Nephron progenitor cell (in vitro differentiated cells): ENCODE measurements at places on chromosomes 5 and 9.

- H3K4me1 ChIP-seq, result peaks cover 14% of the 10 kb centered on the region
- H3K27ac ChIP-seq, result peak overlapping the region; percentile 57
- peak overlapping the region; percentile 89 for H3K4me3 ChIP-seq
- no peaks in the 10 kb centered on the region for H3K36me3 ChIP-seq
- peak; percentile 16 for DNase-seq
These were observed 1.3 kb upstream of the TBC1D2 start for GRCh38 chr9:98256756-98257155.

DNA sequence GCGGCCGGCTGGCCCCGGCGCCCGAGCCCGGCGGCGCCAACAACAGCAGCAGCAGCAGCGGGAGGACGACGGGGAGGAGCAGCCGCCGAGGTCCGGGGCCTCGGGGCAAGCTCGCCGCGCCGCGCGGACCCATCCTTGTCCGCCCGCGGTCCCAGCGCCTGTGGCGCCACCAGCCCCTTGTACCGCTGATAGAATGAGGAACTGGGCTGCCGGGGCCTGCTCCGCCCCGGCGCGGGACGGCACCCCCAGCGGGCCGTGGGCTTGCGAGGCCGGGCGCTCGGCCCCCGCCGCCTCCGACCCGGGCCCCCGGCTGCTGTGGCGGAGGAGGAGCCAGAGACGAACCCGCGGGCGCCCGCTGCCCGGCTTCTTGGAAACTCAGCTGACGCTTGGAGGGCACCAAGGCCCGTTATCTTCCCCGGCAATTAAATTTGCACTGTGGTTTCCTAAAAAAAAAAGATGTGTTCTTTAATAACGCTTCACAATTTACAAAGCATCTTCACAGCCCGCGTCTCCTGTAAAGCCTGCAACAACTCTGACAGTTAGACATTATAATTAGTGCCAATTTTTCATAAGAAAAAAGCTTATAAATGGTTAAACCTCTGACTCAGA lies at the start of gene ARSB:
Gene ARSB, minus strand, starts transcription at position 195 of the 609 bp plus-strand sequence. Its CDS starts 62 bp downstream, at position 133.
- H3K4me3 ChIP-seq, result peak within 1 kb of the TSS; percentile 92
- H3K4me1 ChIP-seq, result peaks cover 27% of the 10 kb centered on the region
- peak within 1 kb of the TSS; percentile 88 for H3K27ac ChIP-seq
- peaks cover 8% of the 10 kb centered on the region for H3K27me3 ChIP-seq

GRCh38 chr5:10632110-10632761 lies 68.4 kb downstream of the ANKRD33B start:
- H3K4me1 ChIP-seq, result peaks cover 38% of the 10 kb centered on the region
- H3K27me3 ChIP-seq, result peaks cover 54% of the 10 kb centered on the region
- no peak for DNase-seq
- no peak overlapping the region for H3K27ac ChIP-seq

- peak overlapping the region; percentile 67 for H3K4me3 ChIP-seq
- H3K27me3 ChIP-seq, result peaks cover 86% of the 10 kb centered on the region
- H3K4me1 ChIP-seq, result peaks cover 7% of the 10 kb centered on the region
- no peaks in the 10 kb centered on the region for H3K36me3 ChIP-seq
These were observed 1.3 kb downstream of the GABBR2 start for GRCh38 chr9:98707166-98708102.

DNA sequence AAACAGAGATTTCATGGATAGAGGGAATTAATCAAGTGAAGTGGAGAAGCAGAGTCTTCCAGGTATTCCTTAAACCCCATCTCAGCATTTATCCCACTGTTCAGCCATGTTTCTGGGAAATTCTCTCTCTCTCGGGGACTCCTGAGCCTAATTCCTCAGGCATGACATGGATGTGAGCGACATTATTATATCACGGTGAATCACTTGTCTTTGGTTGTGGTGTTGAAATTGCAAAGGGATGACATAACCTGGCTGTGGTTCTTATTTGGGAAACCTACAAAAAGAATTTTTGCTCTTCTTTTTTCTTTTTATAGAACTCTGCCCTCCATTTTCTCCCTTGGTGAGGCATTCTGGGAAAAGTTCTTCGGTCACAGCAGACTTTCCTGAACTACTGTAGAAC lies 457.9 kb upstream of the PTGER4 start:
- peaks cover 5% of the 10 kb centered on the region for H3K27me3 ChIP-seq
- no peak for DNase-seq
- no peak overlapping the region for H3K27ac ChIP-seq
- no peak overlapping the region for H3K4me3 ChIP-seq
- H3K36me3 ChIP-seq, result no peaks in the 10 kb centered on the region

- H3K27ac ChIP-seq, result no peak overlapping the region
- peaks cover 10% of the 10 kb centered on the region for H3K27me3 ChIP-seq
- peaks cover 41% of the 10 kb centered on the region for H3K4me1 ChIP-seq
- no peak overlapping the region for H3K4me3 ChIP-seq
- DNase-seq, result no peak
These were observed 1.5 kb downstream of the ST6GALNAC4 start for GRCh38 chr9:127915325-127915752.

- no peak for DNase-seq
- peaks cover 4% of the 10 kb centered on the region for H3K27me3 ChIP-seq
- H3K4me1 ChIP-seq, result peaks cover 5% of the 10 kb centered on the region
These were observed 673.1 kb upstream of the KLF4 start for GRCh38 chr9:108162664-108163063.

DNA sequence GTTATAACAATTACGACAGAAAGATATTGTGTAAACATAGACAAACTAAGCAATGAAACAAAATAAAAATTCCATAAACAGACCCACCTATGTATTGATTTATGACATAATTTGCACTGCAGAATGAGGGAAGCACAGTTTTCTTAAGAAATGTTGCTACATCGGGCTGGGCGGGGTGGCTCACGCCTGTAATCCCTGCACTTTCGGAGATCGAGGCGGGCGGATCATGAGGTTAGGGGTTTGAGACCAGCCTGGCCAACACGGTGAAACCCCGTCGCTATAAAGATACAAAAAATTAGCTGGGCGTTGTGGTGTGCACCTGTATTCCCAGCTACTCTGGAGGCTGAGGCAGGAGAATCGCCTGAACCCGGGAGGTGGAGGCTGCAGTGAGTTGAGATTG lies 1344.4 kb upstream of the WWC1 start:
- no peak overlapping the region for H3K27ac ChIP-seq
- peaks cover 5% of the 10 kb centered on the region for H3K4me1 ChIP-seq
- H3K27me3 ChIP-seq, result no peaks in the 10 kb centered on the region
- H3K4me3 ChIP-seq, result no peak overlapping the region

GRCh38 chr5:5209089-5209488 lies 69.0 kb downstream of the ADAMTS16 start:
- peaks cover 22% of the 10 kb centered on the region for H3K4me1 ChIP-seq
- H3K27me3 ChIP-seq, result peaks cover 9% of the 10 kb centered on the region
- no peak for DNase-seq
- peak overlapping the region; percentile 8 for H3K27ac ChIP-seq
- no peak overlapping the region for H3K4me3 ChIP-seq

GRCh38 chr5:131627207-131627865 lies 7.7 kb downstream of the RAPGEF6 start:
- H3K4me3 ChIP-seq, result no peak overlapping the region
- H3K36me3 ChIP-seq, result peaks cover 35% of the 10 kb centered on the region
- H3K27ac ChIP-seq, result no peak overlapping the region
- no peak for DNase-seq

DNA sequence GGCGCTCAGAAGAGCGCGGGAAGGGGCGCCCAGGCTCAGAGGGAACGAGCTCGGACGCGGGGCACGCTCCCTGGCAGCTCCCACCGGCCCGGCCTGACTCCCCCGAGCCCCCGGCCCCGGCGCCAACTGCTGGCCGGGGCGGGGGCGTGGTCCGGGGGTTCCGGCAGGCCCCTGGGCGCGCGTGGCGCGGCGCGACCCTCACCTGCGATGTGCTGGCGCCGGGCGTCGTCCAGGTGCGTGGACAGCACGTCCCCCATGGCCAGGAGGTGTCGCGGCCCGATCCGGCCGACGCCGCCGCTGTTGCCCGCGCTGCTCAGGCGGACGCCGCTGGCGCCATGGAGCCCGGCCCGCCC lies 43.5 kb upstream of the STXBP1 start:
- peaks cover 6% of the 10 kb centered on the region for H3K27me3 ChIP-seq
- no peaks in the 10 kb centered on the region for H3K36me3 ChIP-seq
- H3K4me1 ChIP-seq, result peaks cover 44% of the 10 kb centered on the region
- H3K27ac ChIP-seq, result no peak overlapping the region
- no peak for DNase-seq

DNA sequence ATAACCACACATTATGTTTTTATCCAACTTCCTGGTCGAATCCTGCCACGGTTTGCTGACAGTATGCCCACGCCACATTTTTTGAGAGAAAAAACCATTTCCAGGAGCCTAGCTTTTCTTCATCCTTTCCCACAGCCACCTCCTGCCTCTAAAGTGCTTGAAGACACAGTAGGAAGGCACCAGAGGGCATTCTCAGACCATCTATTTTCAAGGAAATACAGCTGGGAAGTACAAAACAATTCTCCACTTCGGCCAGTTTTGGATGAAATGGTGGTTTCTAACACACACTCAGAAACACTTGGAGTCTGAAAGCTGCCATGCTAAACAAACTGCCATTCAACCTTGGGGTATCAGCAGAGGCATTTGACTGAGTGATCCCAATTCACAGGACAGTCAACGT lies 86.3 kb upstream of the RPS23 start:
- no peak overlapping the region for H3K27ac ChIP-seq
- peaks cover 11% of the 10 kb centered on the region for H3K27me3 ChIP-seq

DNA sequence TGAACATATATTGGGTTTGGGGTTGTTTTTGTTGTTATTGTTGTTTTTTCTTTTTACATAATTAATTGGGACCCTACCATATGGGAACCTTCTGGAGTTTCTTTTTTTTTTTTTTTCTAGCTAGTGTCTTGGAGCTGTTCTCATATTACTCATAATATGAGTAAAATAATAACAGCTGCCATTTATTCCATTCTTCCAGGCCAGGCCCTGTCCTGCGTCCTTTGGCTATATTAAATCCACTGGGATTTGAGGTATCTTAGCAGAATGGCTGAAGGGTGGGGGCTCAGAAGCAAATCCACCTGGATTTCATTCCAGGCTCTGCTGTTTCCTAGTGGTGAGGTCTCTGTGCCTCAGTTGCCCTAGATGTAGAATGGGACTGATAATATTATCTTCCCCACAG lies 47.2 kb upstream of the RPL26L1 start:
- H3K36me3 ChIP-seq, result peaks cover 23% of the 10 kb centered on the region
- DNase-seq, result no peak
- peaks cover 38% of the 10 kb centered on the region for H3K4me1 ChIP-seq
- H3K27me3 ChIP-seq, result peaks cover 7% of the 10 kb centered on the region
- H3K27ac ChIP-seq, result no peak overlapping the region
- H3K4me3 ChIP-seq, result no peak overlapping the region

DNA sequence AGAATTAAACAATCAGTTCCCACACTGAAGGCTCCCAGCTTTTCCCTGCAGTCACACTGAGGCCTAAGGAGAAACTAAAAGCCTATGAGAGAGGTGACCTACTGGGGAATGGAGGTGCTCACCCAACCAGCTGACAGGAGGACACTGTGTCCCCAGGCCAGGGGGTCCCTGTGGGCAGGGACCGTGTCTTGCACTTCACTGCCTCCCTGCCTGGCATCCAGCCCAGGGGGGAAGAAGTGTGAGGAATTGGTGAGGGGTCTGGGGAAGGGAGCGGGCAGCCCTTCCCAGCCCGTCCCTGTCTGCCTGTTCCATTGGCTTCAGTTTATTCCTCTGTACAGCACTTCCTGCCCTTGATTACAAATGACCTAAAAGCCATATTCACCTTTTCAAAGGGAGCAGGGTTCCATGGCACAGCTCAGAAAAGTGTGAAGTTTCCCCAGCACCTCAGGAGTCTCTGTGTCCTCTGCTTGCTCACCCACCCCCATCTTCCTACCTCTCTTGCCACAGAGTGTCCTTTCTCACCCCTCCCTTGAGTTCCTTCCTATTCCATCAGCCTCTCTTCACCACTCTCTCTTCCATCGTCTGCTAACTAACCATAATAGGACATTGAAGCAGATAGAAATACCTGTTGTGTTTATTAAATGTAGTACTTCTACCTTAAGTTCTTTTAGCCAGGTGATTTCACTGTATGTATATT lies 12.9 kb downstream of the OTULINL start:
- no peaks in the 10 kb centered on the region for H3K36me3 ChIP-seq
- peaks cover 6% of the 10 kb centered on the region for H3K27me3 ChIP-seq
- no peak overlapping the region for H3K27ac ChIP-seq
- peaks cover 3% of the 10 kb centered on the region for H3K4me1 ChIP-seq
- no peak for DNase-seq
- no peak overlapping the region for H3K4me3 ChIP-seq

GRCh38 chr5:4970171-4970570 lies 170.0 kb upstream of the ADAMTS16 start:
- no peaks in the 10 kb centered on the region for H3K36me3 ChIP-seq
- no peak overlapping the region for H3K4me3 ChIP-seq
- DNase-seq, result no peak

DNA sequence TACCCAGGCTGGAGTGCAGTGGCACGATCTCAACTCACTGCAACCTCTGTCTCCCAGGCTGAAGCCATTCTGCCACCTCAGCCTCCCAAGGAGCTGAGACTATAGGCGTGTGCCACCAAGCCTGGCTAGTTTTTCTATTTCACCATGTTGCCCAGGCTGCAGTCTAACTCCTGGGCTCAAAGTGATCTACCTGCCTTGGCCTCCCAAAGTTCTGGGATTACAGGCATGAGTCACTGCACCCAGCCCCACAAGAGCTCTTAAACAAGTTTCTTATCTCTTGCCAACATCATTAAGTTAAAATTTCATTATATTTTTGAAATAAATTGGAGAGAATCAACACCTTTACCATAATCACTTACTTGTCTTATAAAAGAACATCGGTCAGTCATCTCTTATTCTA lies 280.3 kb downstream of the ARHGEF28 start:
- peaks cover 37% of the 10 kb centered on the region for H3K36me3 ChIP-seq
- H3K4me3 ChIP-seq, result no peak overlapping the region
- H3K27ac ChIP-seq, result no peak overlapping the region
- DNase-seq, result no peak
- peaks cover 3% of the 10 kb centered on the region for H3K27me3 ChIP-seq
- peaks cover 14% of the 10 kb centered on the region for H3K4me1 ChIP-seq

- no peaks in the 10 kb centered on the region for H3K27me3 ChIP-seq
- no peak for DNase-seq
- H3K4me3 ChIP-seq, result no peak overlapping the region
- H3K36me3 ChIP-seq, result no peaks in the 10 kb centered on the region
- H3K27ac ChIP-seq, result no peak overlapping the region
These were observed 494.8 kb downstream of the MAT2B start for GRCh38 chr5:164000241-164000640.

DNA sequence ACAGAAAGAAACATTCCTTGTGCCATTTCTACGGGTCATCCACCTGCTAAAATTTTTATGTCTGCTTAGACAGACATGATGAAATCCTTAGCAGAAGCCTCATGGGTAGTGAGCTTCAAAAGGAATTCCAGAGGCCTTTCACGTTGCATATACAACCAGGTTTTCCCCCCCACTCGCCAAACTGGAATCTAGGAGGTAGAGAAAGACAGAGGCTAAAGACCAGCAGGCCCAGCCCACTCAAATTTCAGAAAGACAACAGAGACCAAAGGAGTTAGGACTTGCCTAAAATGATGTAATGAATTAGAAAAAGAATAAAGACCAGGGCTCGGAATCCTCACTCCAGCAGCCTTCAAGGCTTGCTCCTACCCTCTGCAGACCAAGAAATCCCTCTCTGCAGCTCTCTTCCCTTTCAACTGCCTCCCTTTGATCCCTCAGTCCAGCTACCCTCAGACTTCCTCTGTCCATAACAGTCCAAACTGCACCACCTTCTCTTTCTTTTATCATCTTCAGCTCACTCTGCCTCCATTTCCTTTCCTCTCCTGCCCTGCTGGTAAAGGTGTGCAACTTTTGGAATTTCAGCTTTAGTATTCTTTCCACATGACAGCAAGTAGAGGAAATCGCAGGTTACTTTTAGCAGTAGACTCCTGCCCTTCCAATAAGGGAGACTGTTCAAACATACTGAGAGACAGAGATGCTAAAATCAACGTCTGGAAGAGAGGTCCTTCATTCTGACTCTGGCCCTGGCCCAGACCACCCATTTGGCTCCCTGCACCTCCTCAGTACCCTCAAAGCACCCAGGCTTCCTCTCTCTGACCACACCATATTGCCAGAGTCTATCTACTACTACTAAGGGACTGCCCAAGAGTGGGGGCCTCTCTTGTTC lies 8.9 kb downstream of the B4GALT1 start:
- DNase-seq, result no peak
- no peaks in the 10 kb centered on the region for H3K27me3 ChIP-seq
- peak overlapping the region; percentile 33 for H3K4me3 ChIP-seq
